ENCODE measurements at places on chromosomes 16 and 17.

GRCh38 chr16:17798716-17799115 is 328.0 kb upstream of the XYLT1 start:
- no peak for DNase-seq

- no peak for DNase-seq
Measured at GRCh38 chr17:69046121-69046807, 14.5 kb downstream of the ABCA9 start.

DNA sequence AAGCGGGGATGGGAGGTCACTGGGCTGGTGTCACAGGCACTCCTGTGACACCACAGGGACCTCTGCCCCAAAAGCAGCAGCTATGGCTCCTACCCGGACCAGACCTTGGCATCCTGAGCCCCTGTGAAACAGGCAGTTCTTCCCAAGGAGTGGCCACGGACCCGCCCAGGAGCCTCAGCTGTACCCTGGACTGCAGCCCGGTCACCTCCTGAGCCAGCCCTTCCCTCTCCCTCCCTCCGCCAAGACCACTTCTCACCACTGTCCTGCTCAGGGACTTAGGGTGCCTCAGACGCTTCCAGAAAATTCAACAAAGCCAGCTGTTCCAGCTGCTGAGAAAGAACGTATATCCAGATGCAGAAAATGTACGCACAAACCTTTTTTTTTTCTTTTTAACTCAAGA is 13.9 kb upstream of the NCBP3 start:
- DNase-seq, result no peak

- DNase-seq, result no peak
Measured at GRCh38 chr17:50009282-50009681, 14.3 kb upstream of the DLX3 start.

DNA sequence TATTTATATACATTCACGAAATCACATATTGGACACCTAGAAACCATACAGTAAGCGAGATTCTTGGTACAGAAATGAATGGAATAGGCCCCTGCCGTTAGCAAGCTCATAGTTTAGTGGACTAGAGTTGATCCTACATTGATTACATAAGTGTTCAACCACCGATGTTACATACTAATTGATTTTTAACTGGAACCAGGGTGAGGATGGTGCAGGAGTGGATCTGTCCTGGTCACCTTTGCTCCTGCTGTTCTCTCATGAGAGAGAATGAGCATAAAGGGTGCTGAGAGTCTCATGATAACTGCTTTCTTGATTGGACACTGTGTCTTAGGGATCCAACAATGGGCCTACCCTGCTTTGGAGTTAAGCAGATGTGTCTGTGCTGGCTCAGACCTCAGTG is 13.9 kb downstream of the MAP2K4 start:
- no peak for DNase-seq

DNA sequence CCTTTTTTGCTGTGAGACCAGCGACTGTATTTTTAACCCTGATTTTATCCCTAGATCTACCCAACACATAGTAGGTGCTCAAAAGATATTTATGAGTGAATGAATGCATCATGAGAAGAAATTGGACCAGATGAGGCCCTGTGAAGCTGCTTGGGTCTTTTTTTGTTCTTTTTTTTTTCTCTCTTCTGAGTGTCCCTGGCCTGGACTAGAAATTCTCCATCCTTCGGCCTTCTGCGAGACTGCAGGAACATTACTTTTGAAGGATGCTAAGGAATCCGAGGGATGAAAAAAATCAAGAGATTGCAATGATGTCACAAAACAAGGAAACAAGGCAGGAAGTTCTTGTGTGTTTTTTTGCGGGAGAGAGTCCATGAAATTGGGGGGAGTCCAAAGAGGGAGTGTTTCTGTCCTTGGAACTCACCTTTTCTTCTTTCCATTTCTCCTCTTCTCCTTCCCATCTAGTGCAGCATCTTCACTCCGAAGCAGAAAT is 560 bp upstream of the RUSF1 start:
- DNase-seq, result no peak

DNA sequence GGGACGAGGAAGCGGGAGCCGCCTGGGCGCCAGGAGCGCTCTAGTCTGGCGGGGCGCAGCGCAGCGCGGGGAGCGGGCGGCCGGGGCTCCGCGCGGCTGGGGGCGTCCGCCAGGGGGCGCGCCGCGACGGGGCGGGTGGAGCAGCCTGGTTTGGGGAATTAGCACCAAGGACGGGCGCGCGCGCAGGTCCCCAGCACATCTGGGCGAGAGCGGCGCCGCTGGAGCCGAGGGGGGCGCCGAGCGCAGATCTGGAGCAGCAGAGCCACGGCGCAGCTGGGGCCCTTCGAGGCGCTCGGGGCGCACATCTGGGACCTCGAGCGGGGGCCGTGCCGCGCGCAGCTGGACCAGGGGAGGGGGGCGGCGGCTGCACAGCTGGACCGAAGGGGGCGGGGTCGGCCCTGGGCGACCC is at the start of gene NXPH3:
Gene NXPH3 (plus strand): TSS at position 193 of the 409 bp plus-strand sequence. CDS start 349 bp downstream, outside the sequence.
- DNase-seq, result peak; percentile 68

GRCh38 chr16:52597772-52598483 is 51.0 kb upstream of the TOX3 start:
- DNase-seq, result no peak

- no peak for DNase-seq
Measured at GRCh38 chr16:71264299-71264698, 24.9 kb downstream of the CMTR2 start.

DNA sequence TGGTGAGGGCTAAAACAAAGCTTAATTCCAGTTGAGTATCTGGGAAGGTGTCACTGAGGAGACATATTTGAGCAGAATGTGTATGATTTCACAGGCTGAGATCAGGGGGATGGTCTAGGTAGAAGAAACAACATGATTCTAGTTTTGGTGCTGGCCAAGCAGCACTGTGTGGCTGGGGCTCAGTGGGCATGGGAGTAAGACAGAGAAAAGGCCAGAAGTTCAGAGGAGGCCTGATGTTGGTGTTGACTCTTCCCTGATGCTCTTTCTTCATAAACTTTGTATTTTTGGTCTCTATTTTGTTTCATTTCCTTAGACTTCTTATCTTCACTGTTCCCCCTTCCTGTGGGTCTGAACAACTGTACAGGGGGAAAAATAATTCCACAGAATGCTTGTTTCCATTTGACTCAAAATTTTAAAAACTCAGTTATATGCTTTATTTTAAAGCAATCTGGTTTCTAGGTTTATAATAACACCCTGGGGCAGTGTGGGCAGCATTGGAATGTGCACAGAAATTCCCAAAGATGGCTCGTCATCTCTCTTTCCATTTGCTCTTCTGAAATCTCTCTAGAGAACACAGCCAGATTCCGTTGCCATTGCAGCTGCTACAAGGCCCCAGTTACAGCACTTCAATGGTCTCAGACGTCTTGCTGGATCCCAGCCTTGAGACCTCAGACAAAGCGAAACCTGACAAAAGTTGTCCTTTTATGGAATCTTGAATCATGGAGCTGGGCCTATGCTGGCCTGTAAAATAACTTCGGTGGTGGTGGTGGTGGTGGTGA is 68.3 kb downstream of the SNX11 start:
- DNase-seq, result peak; percentile 37

DNA sequence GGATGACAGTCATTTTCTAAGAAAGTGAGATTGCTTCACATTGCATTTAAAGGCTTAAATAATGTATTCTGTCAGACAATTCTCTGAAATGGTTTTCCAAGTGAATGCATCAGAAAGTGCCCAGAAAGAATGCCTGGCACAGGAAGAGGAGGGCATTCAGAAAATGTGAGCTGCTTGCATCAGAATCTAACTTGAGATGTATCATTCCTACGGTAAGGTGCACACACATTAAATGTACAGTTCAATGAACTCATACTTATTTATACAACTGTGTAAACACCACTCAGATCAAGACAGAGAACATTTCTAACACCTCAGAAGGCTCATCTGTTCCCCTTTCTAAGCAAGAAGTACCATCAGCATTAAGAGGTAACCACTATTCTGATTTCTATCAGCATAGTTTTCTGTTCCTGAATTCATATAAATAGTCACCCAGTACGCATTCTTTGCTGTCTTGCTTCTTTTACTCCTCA is 638.0 kb downstream of the MAF start:
- no peak for DNase-seq

DNA sequence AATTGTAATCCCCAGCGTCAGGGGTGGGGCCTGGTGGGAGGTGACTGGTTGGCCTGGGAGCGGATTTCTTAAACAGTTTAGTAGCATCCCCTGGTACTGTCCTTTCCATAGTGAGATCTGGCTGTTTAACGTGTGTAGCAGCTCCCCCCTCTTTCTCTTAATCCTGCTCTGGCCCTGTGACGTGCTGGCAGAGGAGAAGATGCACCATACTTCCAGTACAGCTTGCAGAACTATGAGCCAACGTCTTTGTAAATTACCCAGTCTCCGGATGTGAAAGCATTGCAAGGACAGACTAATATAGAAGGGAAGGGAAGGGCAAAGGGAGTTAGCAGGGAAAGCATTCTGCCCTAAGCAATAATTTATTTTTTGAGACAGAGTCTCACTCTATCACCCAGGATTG is 83.9 kb downstream of the RMI2 start:
- no peak for DNase-seq

Data from H54 (cell line).